Activated T-cell treated with anti-CD3 and anti-CD28 coated beads for 1 hour (primary cell): ENCODE measurements at places on chromosomes 7 and 10.

- DNase-seq: no peak
These were observed 30.1 kb downstream of the TBC1D12 start for GRCh38 chr10:94432443-94432842.

DNA sequence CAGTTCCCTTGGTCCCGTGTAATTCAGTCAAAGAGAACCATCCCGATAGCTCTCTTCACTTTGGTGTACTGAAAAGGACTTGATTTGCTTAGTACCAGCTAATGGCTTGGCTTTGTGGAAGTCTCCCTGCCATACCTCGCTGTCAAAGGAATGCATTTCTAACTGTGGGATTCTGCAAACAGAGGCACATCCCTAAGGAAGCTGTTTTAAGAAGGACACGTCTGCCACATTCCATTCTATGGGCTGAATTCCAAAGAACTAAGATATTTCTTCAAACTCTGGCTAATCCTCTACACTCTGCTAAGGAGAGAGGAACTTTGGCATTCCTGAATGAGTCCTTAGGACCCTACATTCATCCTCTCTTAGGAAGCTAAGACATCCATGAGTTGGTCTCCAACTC lies 327.9 kb downstream of the SFMBT2 start:
- DNase-seq: no peak

DNA sequence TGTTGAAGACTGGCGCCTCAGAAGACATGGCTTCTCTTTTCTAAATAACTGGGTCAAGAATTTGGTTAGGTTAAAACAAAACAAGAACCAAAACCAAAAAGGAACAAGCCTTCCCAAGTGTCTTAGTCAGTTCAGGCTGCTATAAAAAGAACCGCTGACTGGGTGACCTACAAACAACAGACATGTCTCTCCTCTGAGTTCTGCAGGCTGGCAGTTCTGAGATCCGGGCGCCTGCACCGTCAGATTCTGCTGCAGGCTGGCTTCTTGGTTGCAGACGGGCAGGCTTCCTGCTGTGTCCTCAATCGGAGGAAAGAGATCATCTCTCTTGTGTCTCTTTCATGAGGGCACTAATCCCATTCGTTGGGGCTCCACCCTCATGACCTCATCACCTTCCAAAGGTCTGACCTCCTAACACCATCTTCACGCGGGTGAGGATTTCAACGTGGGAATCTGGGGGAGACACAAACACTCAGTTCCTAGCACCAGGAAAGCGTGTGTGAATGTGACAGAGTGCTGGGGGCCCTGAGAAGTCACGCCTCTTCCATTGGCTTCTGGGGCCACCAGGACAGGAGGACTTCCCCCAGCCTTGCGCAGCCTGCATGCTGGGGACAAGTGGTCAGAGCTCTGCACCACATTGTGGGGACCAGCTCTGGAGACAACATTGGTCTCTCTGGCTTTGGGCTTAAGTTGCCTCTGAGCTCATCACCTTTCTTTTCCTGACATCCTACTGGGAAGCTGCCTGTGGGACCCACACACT lies 63.1 kb downstream of the ASB13 start:
- no peak for DNase-seq

GRCh38 chr7:134483296-134483695 lies 24.4 kb upstream of the AKR1B1 start:
- no peak for DNase-seq

DNA sequence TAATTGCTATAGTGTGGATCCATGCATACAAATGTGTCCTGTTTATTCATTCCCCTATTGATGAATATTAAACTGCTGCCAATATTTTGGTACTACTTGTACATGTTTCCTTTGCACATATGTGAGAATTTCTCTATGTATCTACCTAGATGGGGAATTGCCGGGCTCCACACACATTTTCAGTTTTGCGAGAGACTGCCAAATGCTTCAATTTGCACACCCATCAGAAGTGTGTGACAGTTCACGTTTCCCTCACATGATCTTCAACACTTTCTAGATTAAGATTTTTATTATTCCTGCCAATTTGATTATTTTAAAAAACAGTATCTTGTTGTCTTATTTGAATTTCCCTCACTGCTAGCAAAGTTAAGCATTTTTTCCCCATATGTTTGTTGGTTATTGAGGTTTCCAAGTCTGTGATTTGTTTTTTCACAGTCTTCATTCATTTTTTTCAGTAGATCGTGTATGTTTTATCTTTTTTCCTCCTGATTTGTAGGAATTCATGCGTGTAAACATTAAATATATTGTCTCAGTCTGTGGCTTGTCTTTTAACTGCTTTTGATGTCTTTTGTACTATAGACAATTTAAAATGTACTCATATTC lies 2.4 kb upstream of the KLF14 start:
- DNase-seq: no peak

GRCh38 chr10:34191406-34191805 lies 623.7 kb downstream of the PARD3 start:
- no peak for DNase-seq

DNA sequence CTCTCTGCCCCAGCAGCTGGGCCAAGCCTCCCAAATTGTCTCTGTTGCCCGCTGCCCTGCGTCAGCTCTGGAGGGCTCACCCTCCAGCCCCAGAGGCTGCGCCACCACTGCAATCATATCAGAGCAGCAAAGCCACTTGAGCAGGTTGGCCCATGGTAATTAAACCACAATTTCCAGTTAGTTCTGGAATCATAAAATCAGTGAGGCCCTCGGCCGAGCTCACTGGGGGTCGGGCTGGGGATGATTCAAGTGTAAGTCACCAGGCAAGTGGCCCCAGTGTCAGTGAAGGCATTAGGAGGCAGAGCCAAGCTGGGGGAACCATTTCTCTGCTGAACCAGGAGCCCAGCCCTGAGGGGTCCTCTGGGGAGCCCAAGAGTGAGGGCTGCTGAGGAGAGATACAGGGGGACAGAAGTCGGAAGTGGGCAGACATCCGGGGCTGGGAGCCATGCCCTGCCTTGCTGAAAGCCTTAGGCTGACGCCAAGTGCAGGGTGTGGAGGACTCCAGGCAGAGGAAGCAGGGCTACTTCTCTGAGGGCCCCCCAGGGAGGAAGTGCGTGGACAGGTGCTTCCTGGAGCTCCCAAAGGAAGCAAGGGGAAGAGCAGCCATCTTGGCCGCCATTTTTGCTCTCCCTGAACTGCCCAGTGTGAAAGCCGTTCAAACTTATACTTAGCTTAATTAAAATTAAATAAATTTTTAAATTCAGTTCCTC lies 29.5 kb upstream of the SLC29A3 start:
- DNase-seq: no peak

DNA sequence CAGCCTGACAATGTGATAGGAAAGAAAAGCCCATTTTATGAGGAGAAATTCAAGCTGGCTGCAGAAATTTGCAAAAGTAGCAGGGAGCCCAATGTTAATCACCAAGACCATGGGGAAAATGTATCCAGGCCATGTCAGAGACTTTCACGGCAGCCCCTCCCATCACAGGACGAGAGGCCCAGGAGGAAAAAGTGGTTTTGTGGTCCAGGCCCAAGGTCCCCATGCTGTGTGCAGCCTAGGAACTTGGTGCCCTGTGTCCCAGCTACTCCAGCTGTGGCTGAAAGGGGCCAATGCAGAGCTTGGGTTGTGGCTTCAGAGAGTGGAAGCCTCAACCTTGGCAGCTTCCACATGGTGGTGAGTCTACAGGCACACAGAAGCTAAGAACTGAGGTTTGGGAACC lies 12.7 kb downstream of the COA1 start:
- no peak for DNase-seq

DNA sequence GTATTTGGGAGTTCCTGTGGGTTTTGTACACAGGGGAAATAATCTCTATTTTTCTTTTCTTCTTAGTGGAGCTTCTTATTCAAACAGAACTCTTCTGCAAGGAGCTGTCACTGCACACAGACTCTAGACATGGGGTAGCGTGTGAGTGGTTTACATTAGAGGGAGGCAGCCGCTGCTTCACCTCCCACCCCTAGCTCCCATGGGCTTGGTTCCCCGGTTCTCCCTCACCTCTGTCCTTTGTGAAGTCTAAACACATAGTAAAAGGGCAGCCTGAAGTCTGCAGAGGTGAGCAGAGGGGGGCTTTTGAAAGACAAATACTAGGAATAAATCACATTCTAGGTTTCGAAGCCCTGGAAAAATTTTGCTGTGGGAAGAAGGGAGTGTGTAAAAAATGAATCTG lies 5.5 kb downstream of the ASB4 start:
- DNase-seq: no peak

DNA sequence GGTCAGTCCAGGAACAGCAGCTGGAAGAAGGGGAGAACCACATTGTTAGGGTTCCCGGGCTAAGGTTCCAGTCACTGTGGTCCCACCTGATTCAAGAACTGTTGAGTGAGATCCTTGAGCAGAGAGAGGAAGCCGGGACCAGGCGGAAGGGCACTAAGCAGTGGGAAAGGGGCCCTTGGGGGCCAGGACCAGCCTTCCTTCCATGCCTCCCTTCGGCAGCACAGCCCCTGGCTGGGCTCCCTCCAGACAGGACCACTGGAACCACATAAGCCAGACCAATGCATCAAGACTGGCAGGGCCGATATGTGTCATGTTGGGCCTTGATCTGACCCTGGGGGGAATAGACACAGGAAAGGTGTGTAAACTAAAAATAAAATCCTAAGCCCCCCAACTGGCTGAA lies 103.9 kb downstream of the STRA8 start:
- no peak for DNase-seq

DNA sequence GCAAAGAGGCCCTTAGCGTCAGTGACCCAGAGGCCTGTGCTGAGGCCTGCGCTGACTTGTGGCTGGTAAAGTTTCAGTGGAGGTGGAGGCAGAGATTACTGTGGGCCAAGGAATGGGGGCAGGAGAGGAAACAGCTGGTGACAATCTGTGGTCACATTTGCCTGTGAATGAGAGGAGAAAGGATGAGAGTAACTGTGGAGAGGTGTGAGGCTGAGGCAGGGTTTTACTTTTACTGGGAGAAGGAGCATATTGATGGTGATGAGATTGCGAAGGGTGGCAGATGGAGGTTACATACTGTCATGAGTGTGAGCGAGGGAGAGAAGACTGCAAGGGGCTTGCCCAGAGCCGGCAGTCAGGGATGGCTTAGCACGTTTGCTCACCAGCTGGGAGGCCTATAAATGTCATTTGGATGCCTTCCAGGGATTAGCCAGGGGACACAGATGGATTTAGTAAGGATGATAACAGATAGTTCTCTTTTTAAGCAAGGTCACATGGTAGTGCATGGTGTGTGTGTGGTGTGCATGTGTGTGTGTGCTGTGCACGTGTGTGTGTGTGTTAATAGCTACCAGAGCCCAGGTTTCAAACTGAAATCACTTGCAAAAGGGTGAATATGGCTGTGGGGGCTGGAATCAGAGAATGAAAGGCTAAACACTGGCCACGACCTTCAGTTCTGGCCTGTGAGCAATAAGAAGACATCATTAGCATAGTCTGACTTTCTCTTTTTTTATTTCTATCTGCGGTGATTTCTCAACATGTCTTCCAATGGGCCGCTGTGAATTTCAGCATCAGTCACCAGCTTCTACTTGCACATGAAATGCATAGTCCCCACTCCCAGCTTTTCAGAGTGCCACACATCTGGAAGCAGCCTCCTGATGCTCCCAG lies 291.5 kb upstream of the ZNF32 start:
- DNase-seq: no peak

DNA sequence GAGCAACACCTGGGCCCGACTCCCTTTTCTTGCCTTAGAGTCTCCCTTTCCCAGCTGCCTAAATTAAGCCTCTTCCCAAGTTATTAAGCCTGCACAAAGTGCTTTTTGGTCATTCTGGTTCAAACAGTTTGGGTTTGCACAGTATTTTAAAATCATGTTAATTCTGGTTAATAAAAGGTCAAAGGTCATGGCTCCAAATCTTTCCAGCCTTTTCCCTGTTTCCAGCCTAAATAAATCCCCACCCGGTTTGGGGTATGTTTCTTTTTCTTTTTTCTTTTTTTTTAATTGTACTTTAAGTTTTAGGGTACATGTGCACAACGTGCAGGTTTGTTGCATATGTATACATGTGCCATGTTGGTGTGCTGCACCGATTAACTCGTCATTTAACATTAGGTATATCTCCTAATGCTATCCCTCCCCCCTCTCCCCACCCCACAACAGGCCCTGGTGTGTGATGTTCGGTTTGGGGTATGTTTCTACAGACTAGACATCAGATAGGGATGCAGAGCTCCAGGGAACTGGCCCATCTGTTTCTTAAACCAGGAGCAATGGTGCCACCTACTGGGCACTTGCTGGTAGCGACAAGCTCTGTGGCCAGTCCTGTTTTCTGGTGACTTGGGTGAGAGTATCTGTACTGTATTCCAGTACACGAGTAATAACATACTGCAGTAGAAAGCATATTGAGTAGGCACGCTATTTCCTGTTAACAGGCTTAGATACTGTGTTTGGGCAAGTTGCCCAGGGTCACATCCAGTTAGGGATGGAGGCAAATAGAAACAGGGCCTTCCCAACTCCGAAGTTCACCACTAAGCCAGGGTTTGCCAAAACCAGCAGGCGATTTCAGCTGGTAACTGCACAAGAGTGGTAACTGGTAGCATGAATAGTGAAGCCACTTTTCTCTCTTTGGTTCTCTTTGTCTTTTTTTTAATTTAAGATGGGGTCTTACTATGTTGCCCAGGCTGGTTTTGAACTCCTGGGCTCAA lies 60.6 kb upstream of the TRIM8 start:
- DNase-seq: peak; percentile 70

DNA sequence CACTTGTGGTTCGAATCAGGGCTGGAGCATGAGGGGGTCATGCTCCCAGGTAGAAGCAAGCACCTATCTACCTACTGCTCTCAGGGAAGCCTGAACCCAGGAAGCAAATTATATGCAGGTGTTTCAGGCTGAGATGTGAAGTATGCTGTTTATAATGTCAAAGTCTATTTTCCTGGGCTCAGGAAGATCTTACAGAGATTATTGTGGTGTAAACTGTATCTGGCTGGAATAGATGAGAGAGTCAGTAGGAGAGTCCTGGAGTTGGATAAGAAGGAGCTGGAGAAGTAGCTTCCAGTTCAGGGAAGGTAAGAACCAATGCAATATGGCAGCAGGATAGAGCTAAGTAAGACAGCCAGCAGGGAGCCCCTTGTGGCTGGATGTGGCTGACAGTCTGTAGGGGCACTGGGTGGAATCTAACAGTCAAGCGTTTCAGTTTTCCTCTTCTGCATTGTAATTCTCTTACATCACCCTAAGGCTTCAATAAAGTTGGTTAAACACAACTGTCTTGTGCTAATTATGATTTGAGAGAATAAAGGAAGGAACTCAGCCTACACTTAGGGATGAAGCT lies 105.9 kb upstream of the EEPD1 start:
- DNase-seq: no peak

DNA sequence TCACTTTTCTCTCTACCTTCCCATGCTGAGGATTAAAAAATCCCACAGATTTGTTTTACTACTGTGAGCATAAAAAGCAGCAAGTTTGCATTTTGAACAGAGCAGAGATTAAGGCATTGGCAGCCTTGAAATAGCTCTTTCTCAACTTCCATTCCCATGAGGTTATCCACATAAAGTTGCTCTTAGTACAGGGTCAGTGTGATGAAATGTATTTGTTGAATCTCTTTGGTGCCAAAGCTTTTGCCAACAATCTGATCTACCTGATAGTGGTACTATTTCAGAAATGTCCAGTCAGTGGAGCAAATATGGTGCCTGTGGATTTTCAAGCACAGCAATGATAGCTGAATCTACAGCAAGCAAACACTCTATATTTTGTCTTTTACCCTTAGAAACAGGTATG lies 254.8 kb downstream of the INHBA start:
- DNase-seq: no peak

- no peak for DNase-seq
These were observed 115.8 kb upstream of the SEC61G start for GRCh38 chr7:54874804-54875203.

- DNase-seq: peak; percentile 21
These were observed 609 bp downstream of the DOCK4 start for GRCh38 chr7:112205343-112206237.
